ENCODE measurements at places on chromosomes 5 and 9.

DNA sequence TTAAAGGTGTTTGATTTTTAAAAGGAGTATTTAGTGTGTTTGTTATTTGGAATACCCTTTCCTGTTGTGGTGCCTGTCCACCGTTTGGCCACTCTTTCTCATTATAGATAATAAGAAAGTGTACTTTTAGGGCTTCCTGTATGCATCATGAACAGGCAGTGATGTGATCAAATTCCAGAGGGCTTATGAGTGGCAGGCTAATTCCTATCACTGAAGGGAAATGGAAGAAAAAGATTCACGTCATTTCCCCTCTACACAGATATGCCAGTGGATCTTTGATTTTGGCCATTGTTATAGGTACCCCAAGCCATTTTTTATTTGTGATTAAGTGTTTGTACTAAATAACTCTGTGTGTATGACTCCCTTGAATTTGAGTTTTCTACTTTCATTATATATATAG is 37.1 kb downstream of the RPS6 start:
- DNase-seq: no peak

DNA sequence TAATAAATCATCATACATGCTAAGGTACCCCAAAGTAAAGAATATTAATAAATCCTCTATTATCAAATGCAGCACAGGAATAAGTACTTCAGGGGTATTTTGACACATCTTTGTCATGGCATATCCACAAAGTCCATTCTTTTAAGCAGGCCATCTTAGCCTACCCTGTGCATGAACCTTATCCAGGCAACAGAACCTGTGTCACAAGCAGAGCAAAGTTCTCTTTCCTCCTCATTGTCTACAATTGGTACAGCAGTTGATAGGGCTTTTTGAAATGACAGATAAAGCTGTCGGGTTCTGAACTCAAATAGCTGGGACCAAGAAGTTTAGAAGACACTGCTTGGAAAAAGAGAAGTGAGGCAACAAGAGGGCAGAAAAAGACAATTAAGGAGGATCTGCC is 30.8 kb upstream of the PURA start:
- DNase-seq: no peak

DNA sequence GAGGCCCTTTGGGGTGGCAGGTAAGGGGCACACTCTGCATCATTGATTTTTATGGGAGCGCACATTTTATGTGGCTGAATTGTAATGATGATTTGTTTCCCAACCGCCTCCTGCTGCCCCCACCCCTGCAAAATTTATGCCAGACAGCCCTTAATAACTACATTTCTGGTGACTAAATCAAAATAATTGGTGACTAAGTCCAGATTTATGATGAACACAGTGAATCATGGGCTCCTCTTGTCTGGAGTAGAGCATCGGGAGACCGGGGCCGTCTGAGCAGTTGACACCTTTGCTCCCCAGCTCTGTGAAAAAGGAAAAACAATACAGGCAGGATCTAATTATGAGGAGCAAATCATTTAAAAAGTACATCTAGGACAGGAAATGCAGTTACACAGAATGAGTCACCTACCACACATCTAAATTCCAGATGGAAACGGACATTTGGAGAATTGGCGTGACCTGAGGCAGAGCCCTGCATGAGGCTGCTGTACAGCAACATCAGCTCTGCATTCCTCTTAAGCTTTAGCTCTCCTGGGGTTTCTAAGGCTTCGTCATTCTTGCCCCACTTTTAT is 58.9 kb downstream of the DOCK2 start:
- no peak for DNase-seq

- DNase-seq: no peak
Observed at GRCh38 chr9:7318920-7319319, 480.7 kb downstream of the DMAC1 start.

- no peak for DNase-seq
Observed at GRCh38 chr9:93329629-93330280, 121.7 kb upstream of the FAM120A start.
